ENCODE measurements at places on chromosomes 4 and X.

DNA sequence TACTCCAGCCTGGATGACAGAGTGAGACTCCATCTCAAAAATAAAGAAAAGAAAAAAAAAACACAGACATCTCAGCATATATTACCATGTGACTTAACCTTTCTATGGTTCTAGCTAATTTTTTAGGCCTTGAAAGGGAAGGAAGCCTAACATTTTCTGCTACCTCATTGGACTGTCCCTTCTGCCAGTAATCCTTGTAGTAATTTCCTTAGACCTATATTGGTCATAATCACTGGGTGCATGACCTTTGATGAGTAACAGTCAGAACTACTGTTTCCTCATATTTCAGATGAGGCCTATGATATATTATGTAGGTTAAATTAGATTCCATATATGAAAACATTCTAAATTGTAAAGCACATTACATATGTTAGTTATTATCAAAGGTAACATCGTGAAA lies 9.6 kb downstream of the XIAP start:
- DNase-seq: no peak

DNA sequence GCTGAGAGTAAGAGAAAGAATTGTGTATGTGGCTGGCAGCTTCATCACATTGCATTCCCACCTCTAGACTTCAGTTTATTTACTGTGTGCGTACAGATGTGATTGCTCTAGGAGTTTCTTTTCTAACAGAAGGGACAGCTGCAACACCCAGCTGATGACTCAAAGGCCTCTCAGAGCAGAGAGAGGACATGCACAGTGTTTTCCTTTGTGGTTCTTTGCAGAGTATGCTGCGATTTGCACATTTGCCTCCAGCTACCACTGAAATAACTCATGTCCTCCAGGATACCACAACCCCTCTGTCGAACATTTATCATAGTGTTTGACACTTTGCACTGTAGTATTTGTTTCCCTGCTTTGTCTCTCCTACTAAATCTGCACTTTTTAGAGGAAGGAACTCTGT lies 294.1 kb downstream of the STIM2 start:
- DNase-seq: no peak

DNA sequence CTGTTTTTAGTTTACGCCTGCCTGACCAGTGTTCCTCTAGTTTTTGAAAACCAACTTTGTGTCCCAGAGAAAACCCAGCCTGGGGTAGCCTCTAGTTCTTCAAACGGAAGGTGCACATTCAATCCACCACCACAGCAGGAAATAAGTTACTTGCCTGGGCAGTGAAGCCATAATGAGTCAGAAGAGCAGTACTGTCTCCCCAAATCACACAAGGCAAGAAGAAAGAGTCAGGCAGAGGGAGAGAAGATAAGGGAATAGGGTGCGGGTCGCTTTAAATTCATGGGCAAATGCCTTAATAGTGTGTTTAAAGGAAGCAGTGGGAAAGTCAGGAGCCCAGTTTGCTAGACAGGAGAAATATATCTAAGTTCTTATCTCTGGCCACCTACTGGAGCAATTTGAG lies 333.8 kb upstream of the GRIA3 start:
- DNase-seq: no peak

GRCh38 chr4:82033862-82034261 lies 339.9 kb downstream of the HNRNPD start:
- DNase-seq: no peak

GRCh38 chr4:92012899-92013867 lies 290.6 kb upstream of the GRID2 start:
- DNase-seq: no peak

GRCh38 chrX:3768881-3769280 lies 55.4 kb upstream of the PRKX start:
- no peak for DNase-seq

Data from stimulated activated CD4-positive, alpha-beta T cell treated with anti-CD3 and anti-CD28 coated beads, Interleukin-1b, Interleukin-23, amount 100 ng/mL, for 48 hours (primary cell).